ENCODE measurements at places on chromosomes 3 and 15.

DNA sequence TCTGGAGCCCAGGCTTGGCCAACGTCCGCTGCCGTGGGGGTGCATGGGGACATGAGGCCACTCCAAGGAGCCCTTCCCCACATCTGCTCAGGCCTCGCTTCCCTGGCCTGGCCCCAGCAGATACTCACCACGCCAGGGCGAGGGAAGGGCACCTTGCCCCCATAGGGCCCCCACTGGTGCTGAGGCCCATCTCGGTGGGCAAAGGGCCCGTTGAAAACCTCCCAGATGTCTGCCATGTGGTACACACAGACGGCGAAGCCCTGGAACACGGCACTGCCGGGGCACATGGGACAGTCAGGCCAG is 4.7 kb downstream of the SEMA3G start:
- DNase-seq = no peak

GRCh38 chr3:193978030-193978429 is 157.9 kb upstream of the HES1 start:
- DNase-seq = no peak

DNA sequence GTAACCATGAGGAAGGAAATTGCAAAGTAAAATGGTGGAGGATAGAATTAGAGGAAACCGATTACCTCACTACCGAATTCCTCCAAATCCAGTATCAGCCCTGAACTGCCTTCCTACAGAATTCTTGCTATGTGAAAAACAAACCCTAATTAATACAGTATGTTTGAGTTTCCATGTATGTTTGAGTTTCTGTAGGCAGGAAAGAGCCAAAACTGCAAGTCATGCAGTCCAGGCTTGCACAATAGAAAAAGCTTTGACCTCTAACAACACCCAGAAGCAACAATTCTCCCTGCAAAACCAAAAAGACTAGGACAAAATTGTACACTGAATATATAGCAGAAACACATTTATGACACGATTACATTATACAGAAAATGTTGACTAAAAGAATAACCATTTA is 614.8 kb downstream of the DIPK2A start:
- DNase-seq = peak; percentile 72

- DNase-seq = peak; percentile 38
These were observed 1.3 kb upstream of the MEF2A start for GRCh38 chr15:99564221-99565048.

GRCh38 chr3:40593351-40593750 is 68.6 kb downstream of the ZNF621 start:
- DNase-seq = no peak

GRCh38 chr3:135141160-135141559 is 346.1 kb downstream of the EPHB1 start:
- DNase-seq = no peak

GRCh38 chr3:134356411-134357040 is 17.7 kb downstream of the AMOTL2 start:
- no peak for DNase-seq

DNA sequence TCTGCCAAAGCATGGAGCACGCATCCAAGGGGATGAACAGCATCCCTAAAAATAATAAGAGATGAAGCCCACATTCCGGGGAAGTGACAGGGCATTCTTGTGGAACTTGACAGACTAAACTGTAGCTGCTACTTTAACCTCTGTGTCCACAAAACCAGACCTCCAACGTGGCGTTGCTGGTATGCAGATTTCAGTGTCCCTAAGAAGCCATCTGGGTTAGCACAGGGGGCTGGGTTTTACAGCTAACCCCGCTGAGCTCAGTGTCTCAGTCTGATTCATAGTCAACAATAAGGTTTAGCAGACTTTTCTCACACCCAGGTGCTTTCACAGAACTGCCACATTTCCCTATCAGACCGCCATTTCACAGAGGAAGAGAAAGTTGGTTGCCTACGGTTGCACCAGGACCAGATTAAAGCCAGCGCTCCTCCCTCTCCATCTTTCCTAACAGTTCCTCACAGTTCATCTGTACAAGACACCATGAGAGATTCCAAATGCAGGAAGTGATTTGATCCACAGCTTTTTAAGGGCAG is 61.6 kb upstream of the CTDSPL start:
- no peak for DNase-seq

GRCh38 chr3:122858373-122858772 is 63.5 kb downstream of the SLC49A4 start:
- DNase-seq = peak; percentile 63

DNA sequence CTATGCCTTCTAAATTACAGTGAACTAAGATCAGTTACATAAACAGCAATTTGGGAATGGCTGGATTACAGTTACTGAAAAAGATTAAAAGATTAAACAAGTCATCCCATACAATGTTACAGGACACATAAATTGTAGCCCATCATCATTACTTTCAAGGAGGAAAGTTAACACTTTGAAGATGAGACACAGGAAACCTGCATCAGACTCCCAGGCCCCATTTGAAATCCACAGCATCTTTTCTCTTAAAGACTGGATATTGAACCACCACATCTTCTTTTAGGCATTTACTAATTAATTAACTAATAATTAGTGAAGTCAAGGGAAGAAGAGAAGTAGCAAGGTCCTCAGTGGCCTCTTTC is 170.2 kb downstream of the PLCL2 start:
- DNase-seq = no peak

GRCh38 chr3:96072226-96072625 is 742.2 kb upstream of the EPHA6 start:
- no peak for DNase-seq

DNA sequence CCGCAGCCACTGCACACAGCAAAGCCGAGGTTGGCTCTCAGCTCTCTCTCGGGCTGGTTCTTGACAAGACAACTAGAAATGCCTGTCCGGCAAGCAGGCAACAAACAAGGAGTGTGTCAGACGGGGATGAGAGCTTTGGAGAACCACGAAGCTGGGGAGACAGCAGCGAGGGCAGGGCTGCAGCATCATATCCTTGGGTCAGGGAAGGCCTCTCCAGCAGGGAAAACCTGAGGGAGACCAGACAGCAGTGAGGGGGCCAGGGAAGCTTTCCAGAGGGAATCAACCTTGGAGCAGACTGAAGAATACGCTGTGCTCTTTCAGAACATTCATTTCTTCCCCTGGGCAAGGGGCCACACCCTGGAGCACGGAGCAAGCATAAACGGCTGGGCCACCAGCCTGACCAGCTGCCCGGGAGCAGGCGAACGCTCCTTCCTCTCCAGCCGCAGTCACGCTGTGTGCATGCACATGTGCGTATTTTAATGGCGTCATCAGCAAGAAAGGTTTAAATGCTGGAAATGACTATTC is 58.7 kb downstream of the CHSY1 start:
- peak; percentile 81 for DNase-seq

DNA sequence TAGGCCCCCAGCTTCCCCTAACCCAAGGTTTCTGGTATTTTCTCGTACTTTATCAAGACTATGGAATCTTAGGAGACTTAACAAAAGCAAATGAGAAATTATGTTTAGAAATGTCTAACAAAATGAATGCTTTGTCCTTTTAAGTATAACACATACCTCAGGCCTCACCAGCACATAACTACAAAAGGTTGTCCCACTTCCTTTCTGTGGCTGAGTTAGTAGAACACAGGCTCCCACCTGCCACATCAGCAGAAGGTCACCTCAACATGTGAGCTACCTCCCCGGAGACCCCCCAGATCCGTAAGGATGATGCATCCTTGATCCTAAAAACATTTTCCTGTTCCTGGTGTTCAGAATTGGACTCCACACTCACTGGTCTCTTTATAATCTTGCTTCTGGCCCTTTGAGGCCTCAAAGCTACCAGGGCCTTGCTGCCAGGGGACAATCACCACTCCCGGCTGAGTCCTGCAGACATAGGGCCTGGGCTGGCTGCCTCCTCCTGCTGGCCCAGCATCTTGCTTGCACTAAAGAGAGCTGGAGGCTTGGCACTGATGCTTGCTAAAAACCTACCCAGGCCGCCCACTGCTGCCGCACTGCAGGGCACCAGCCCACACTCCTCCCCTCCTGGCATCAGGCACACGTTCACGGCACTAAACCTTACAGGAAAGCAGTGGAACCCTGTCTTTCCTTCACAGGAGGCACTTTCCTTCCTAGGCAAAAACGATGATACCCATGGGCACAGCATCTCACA is 2.9 kb downstream of the CCRL2 start:
- DNase-seq = no peak

- DNase-seq = no peak
These were observed 3.1 kb upstream of the PTH1R start for GRCh38 chr3:46874430-46874829.

- DNase-seq = no peak
These were observed 61.3 kb downstream of the KLHL25 start for GRCh38 chr15:85733416-85733815.

- no peak for DNase-seq
These were observed 126.6 kb upstream of the MME start for GRCh38 chr3:154953538-154953937.

- peak; percentile 64 for DNase-seq
These were observed 144.3 kb downstream of the EEFSEC start for GRCh38 chr3:128297401-128298138.

GRCh38 chr15:59158701-59159034 is 48.0 kb upstream of the LDHAL6B start:
- no peak for DNase-seq

- DNase-seq = peak; percentile 67
These were observed 47.0 kb upstream of the ACKR4 start for GRCh38 chr3:132549890-132550578.

GRCh38 chr15:53978253-53978906 is at the start of gene UNC13C:
Gene UNC13C (plus strand): TSS chr15:53978441. CDS start chr15:54012904, 34,463 bp downstream.
- DNase-seq = no peak

- no peak for DNase-seq
These were observed 394.9 kb upstream of the WNT5A start for GRCh38 chr3:55882006-55882405.

DNA sequence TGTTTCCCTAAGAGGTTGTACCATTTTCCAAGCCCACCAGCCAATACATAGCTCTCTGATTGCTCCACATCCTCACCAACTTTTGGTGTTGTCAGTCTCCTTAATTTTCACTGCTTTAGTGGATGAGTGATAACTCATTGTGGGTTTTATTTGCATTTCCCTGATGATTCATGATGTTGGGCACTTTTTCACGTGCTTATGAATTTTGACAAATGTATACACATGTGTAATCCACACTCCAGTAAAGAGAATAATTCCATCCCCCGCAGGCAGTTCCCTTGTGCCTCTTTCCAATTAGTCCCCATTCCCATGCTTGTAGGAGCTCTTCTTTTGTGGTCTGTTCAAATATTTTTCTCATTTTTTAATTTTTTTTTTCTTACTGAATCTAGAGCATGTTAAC is 52.4 kb downstream of the ANP32A start:
- no peak for DNase-seq

DNA sequence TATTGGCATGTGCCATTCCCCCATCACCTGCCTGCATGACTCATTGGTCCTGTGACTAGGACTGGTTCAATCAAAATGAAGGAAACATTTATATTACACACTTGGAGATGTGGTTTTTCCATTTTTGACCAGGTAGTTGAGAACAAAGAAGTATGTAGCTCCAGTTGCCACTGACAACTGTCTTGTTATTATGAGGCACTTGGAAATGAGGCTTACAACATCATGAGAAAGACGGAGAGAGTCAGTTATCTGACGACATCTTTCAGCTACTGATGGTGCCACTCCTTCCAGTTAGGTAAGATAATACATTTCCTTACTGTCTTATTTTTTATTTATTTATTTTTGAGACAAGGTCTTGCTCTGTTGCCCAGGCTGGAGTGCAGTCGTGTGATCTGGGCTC is 21.8 kb upstream of the PROK2 start:
- DNase-seq = no peak

- DNase-seq = no peak
These were observed 342.5 kb upstream of the TGFBR2 start for GRCh38 chr3:30263925-30264313.

- no peak for DNase-seq
These were observed 118.1 kb downstream of the SLC25A26 start for GRCh38 chr3:66338927-66339326.

DNA sequence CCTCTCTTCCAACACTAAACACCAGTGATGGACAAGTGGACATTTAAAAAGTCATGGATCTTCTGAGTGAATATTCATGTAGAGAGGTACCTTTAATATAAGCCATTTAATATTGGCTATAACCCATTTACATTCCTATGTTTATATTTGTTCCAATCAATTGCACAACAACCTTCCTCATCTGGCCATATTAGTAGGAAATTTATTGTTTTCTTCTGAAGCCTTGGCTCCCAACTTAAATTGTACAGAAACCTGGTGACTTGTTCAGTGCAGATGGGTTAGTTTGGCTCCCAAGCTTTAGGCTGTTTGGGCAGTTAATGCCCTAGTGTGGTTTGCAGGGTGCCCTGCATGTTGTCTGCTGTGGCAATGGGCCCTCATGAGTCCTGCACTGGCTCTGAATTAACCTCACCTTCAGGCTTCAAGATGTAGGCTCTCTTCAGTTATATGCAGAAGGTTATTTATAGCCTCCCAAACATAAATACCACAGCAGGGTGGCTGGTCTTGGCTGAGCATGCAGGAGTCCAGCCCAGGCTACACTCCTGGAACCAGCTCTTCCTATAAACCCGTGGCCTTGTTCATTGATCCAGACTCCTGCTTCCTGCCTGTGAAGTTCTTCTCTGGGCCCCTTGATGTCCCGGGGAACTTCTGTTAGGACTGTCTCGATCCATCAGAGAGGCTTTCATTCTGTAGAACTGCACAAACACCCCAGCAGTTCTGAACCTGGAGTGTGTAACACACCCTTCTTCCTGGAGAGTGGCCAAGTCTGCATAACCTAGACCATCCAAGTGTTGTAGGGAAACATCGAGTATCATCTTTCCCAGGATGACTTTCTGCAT is 57.0 kb downstream of the DUT start:
- no peak for DNase-seq

DNA sequence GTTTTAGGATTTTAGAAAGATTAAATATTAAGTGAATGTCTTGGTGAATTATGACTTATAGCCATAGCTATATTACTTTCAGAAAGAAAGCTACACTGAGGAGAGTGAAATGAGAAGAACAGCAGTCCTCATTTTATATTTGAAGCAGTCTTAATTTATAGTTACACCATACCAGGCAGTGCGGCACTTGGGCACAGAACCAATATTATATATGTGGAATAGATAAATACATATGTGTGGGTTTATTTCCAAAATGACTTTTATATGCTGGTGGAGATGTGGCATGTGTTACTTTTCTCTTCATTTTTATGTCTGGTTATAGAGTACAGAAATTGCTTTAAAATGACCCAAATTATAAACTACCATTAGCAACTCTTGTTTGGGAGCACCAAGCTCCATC is 759.5 kb downstream of the GRM7 start:
- DNase-seq = no peak

GRCh38 chr3:73192036-73192738 is 130.7 kb downstream of the EBLN2 start:
- no peak for DNase-seq

DNA sequence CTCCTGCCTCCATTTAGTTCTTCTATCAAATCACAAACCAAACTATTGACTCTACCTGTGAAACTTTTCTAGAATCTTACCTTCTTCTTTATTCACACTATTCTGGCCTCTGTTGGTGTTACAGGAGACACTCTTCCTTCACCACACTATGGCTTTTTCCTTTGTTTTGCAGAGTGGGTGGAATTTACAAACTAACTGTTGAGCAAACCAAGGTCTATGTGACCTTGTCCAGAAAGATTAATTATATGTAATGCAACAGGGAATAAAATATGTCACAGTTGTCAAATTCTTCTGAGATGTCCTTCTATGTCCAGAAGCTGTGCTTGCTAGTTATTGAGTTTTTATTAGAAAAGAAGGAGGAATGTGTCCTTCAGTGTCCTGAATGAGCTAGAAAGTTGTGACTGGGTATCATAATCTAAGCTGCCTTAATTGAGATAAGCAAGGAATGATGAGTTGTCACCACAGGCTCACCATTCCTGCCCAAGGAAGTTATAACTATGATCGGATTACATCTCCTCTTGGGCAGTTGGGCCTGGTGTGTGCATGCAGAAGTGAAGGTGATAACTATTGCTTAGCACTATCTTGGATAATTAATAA is 21.7 kb downstream of the ARL14 start:
- DNase-seq = no peak

Measured in cardiac fibroblast (primary cell).